ENCODE measurements at places on chromosomes 13 and 19.
A peak's percentile ranks its signal among the peaks of the same experiment; 100 is the strongest.

DNA sequence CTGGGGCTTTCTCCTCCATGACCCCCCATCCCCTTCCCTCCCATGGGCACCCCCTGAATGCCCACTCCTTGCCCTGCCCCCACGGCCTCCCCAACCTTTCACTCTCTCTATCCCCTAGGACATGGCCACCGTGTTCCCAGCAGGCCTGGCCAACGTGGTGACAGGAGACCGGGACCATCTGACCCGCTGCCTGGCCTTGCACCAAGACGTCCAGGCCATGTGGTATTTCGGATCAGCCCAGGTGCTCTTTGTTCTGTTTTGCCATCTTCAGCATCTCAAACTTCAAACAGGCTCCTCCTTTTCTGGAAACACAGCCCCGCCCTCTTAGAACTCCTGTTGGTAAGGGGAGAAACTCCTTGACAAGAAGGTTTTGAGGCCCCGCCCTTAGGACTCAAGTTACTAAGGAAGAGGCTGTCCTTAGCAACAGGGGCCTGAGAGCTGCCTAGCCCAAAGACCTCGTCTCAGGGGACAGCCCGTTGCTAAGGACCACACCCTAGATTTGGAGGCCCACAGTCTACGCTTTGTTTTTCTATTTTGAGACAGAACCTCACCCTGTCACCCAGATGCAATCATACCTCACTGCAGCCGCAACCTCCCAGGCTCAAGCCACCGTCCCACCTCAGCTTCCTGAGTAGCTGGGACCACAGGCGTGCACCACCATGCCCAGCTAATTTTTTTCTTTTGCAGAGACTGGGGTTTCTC, 5.1 kb upstream of the FLT3LG start:
- DNase-seq: no peak

GRCh38 chr13:32001154-32001768, 30.3 kb upstream of the FRY start:
- no peak for DNase-seq

DNA sequence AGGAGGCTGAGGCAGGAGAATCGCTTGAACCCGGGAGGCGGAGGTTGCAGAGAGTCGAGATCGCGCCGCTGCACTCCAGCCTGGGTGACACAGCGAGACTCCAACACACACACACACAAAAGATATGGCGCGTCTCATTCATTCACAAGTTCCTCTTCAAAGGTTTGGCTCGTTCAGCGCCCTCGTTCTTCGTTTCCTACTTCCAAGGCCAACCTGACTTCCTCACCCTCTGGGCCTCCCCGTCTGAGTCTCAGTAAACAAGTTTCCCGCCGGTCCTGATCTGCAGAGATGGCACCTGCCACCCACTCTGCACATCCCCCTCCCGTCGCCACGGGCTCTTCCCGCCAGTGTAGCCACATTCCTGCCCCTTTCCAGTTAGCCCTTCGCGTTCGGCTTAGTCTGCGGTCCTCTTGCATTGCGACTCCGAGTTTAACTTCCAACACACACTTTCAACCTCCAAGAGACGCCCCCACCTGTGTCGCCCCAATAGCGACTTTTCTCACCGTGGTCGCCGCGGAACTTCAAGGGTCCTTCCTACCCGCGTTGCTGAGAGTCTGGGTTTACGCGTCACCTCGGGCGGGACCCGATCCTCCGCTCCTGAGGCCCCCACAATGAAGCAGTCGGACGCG, 1.3 kb upstream of the BSG start:
- peak; percentile 47 for DNase-seq

DNA sequence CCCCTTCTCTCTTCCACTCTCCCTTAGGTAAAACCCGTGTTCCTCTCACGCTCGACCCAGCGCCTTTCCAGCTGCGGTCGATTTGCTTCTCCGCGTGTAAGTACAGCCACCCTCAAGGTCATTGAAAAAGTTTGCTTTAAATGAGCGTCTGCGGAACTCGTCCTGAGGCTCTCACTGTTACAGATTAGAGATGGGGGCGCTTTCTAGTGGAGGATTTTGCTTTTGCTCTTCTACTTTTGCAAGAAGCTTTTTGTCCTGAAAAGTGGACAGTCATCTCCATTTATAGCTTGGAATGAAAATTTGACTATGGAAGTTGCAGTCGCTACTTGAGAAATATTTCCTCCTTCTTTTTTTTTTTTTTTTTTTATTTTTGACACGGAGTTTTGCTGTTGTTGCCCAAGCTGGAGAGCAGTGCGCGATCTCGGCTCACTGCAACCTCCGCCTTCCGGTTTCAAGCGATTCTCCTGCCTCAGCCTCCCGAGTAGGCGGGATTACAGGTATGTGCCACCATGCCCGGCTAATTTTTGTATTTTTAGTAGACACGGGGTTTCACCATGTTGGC, 595 bp upstream of the RAB20 start:
- DNase-seq: no peak

- no peak for DNase-seq
These were observed 1.1 kb upstream of the ZNF444 start for GRCh38 chr19:56139847-56140582.

DNA sequence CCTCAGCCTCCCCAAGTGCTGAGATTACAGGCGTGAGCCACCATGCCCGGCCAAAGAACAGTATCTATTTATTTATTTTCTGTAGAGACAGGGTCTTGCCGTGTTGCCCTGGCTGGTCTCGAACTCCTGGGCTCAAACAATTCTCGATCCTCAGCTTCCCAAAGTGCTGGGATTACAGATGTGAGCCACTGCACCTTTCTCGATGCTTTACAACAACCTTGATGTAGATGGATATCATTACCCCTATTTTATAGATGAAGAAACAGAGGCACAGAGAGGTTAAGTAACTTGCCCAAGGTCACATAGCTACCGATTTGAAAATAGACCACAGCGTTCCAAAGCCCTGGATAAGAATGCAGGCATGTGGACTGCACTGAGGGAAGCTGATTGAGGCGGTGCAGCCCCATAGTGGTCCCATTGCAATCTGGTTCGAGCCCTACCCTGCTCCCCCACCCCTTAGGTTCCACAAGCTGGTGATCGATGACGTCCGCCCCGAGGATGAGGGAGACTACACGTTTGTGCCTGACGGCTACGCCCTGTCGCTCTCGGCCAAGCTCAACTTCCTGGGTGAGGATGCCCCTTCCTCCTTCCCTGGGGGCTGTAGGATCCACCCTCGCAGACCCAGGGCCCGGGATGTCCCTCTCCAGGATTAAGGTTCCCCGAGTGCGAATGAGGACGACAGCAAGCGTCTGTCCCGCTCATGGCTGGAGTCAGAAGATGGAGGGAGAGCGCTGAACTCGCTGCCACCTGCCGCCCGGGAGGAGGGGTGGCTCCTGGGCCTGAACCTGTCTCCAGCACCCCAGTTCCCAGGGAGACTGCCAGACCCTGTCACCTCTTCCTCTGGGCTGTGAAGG, 17.9 kb downstream of the MYBPC2 start:
- DNase-seq: no peak

- no peak for DNase-seq
These were observed 22.5 kb upstream of the SLC35E1 start for GRCh38 chr19:16594681-16595091.

- no peak for DNase-seq
These were observed 621.2 kb upstream of the SPRY2 start for GRCh38 chr13:80962173-80962572.

DNA sequence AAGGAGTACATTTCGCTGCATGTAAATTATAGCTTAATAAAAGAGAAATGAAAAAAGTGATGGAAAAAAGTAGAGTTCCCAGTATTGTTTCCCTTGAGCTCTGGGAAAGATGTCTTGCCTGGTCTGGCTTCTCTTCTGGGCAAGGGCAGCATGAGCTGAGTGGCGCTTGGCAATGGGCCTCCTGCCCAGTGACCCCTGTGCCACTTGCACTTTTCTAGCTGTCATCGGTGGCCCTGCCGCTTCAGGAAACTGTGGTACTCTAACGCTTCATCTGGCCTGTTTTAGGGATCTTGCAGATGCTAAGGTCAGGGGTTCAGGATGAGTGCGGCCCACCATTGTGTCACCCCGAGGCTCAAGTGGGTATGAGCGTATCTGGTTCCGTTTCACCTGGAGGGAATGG, 161.4 kb downstream of the MTUS2 start:
- DNase-seq: no peak

GRCh38 chr13:23680845-23681669, 110.8 kb downstream of the TNFRSF19 start:
- DNase-seq: no peak

- DNase-seq: no peak
These were observed 326.0 kb upstream of the SPRY2 start for GRCh38 chr13:80666782-80667552.

GRCh38 chr13:89852570-89852969, 1494.9 kb upstream of the MIR17HG start:
- no peak for DNase-seq

DNA sequence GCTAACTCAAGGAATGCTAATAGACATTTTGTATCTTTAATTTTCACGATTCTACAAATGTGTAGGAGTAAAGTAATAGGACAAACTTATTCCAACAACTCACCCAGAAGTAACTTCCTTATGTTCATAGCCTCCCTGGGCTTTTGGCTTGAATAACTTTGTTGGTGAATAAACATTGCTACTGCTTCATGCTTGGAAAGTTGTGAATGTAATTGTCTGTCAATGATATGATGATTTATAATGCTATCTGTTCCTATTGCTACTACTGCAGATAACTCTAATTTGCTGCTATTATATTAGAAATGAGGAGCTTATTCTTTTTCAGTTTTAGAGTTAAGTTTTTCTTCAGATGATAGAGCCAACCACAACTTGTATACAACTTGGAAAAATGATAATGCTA, 307.7 kb downstream of the PCDH9 start:
- DNase-seq: no peak

DNA sequence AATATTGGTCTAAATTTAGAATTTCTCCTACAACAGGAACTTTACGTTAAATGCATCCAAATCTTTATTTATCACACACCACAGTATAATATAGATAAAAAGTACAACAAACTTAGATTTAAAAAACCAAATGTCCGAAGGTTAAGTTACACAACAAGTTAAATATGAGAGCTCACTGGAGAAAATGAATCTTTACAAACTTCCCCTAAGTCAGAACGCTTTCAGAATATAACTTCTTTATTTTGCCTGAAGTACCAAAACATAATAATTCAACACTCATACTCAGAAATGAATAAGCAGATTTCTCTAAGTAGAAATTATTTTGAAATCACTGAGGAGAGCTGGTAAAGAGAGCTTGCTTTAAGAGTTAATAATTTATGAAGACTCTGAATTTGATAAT, 33.8 kb downstream of the TSC22D1 start:
- no peak for DNase-seq

DNA sequence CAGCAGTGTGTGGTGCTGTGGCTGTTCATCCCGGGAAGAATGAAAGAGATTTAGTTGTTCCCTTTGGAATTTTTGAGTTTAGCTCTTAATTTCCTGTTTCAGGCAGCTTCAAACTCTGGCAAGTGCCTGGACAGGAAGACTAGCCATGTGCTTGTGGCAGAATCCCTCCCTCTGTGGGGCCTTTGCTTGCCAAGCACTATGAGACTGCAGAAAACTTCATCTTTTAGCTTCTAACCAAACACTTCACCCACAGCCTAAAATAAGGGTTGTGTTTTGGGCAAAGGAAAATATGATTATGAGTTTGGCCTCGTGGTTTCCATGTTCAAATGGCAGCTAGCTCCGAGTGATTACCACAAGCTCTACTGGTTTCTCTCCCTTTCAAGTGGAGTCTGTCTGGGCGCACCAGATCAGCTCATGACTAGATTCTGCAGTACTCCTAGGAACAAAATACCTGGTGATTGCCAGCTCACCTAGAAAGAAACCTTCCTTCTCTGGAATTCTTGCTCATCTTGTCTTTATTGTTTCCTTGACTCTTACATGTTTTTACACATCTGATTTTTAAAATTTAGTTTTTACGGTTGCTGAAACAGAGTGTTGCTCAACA, 707.5 kb downstream of the SLITRK6 start:
- no peak for DNase-seq

DNA sequence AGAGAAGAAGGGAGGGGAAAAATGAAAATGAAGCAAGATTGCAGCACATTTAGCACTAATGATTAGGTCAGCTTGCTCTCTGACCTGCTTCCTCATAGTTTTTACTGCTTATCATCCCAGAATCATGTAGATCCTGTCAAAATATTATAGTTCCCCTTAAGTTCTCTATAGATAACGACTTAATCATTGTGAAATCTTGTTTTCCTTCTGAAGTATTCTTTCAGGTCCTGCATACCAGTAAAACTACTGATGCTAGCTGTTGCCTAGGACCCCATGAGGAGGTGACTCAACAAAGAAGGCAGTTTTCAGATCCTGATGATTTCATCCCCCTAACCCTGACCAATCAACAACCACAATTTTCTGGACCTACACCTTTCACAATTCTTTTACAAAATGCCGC, 1131.7 kb downstream of the SLITRK5 start:
- no peak for DNase-seq

GRCh38 chr19:995051-995827, 5.0 kb upstream of the GRIN3B start:
- DNase-seq: peak; percentile 76

GRCh38 chr13:29081036-29081435, 260.9 kb downstream of the MTUS2 start:
- no peak for DNase-seq

DNA sequence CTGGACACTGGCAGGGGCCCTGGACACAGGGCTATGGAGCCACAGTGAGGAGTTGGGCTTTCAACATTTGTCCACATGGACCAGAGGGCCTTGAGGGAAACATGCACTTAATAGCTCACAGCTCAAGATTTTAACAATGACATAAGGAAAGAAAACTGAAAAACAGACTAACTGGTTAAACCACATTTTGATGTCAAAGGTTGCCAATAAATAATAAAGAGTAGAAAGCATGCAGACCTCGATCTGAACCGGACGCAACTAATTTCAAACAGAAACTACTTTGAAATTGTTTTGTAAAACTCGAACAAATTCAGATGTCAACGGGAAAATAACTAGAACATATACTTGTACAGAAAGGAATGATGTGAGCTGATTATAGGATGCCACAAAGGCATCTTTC, 15.5 kb upstream of the ZNF888 start:
- DNase-seq: no peak

DNA sequence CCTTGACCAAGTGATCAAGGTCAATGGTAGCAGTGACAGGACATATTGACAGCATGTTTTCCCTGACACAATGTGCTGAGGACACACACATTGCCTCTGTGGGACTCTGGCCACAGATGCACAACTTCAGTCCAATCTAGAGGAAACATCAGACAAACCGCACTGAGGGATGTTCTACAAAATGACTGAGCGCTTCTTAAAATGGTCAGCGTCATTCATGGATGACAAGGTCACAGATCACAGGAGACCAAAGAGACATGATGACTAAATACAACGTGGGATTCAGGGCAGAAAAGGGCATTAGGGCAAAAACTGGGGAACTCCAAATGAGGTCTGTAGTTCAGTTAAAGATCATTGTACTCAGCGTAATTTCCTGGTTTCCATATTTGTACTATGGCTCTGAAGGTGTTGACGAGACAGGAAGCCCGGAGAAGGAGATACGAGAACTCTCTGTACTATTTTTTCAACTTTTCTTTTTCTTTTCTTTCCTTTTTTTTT, 20.6 kb downstream of the PBX4 start:
- DNase-seq: no peak

- DNase-seq: no peak
These were observed 587 bp downstream of the S1PR4 start for GRCh38 chr19:3178973-3179738.

GRCh38 chr13:29706923-29707322, 111.4 kb upstream of the SLC7A1 start:
- DNase-seq: no peak
